ENCODE measurements at places on chromosomes 1 and 21.

- no peak for DNase-seq
Observed at GRCh38 chr1:26831546-26832248, 5.2 kb downstream of the ZDHHC18 start.

GRCh38 chr1:102102276-102102780 lies 105.6 kb upstream of the OLFM3 start:
- DNase-seq: no peak

DNA sequence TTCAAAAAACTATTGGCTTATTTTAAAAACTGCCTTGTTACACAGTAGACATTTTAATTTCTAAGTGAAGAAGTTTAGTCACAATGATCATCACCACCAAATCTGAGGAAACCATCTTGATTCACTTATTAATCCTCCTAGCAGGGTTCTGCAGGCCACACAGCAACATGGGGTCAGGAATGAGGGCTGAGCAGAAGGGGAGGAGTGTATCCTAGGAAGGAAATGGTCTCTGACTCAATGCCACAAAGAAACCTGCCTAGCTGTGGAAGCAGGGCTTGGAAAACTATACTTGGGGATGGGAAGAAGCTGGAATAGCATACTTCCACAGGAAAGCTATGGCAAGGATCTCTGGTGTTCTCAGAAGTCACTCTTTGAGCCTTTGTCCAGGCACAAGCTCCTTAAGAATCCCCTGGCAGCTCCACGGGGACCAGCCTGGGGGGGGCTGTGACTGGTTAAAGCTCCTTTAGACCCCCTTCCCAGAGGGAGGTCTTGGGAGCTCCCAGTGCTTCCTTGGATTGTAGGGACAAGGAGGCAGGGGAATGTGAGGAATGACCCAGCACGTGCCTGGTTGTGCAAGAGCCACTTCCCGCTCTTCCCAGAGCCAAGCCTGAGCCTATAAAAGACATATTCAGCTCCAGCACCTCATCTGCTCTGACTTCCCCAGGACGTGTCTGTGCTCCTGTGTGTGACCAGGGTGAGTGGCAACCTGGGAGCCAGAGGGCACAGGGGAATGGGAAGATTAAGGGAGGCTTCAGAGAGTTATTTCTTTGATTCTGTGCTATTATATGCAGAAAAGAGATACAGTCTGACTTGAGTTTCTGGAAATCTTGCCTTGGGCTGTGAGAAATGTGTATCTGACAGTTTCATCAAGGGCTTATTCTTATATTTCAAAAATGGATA lies at the start of gene LCE2A:
LCE2A (plus strand) TSS at position 645 of the 900 bp plus-strand sequence. CDS start 557 bp downstream, outside the sequence.
- DNase-seq: no peak

DNA sequence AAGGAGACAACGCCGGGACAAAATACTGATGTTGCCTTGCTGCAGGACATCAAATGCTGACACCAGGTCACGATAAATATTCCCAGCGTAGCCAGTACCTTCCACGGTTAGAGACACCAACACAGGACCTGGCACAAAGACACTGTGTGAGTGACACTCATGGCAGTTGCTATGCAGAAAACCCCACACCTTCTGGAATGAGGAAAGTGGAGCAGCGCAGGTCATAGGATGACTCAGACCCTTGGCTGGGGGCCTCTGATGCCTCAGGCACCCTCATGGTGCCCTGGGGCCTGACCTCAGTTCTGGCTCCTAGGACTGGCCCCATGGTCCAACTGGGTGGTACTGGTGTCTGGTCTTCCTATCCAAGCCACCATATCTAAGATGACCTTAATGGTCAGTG lies 7.0 kb downstream of the DCST2 start:
- no peak for DNase-seq

Data from Right ventricle myocardium superior (tissue), 1 donor.